NCI-H524 treated with DMSO at 0.1 percent for 48 hours (cell line): ENCODE measurements at places on chromosomes 12 and 14.

DNA sequence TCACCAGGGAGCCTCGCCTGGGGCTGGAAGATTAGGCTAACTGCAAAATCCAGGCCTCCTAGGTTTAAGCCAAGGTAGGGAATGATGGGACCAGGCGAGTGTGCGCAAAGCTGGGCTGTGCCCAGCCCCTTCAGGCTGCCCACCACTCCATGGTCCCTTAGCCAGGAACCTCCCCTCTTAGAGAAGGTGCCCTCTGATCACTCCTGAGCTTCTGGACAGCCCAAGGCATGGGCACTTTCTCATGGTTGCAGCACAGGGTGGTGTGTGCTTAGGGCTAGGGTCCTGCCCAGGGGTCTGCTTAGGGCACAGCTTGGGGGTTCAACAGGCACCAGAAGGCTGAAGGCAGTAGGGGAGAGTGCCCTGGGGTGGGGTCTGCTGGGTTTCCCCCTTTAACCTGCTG lies 69.0 kb downstream of the PRIMA1 start:
- no peak for DNase-seq

GRCh38 chr14:75119056-75119455 lies 7.8 kb downstream of the NEK9 start:
- DNase-seq = no peak

DNA sequence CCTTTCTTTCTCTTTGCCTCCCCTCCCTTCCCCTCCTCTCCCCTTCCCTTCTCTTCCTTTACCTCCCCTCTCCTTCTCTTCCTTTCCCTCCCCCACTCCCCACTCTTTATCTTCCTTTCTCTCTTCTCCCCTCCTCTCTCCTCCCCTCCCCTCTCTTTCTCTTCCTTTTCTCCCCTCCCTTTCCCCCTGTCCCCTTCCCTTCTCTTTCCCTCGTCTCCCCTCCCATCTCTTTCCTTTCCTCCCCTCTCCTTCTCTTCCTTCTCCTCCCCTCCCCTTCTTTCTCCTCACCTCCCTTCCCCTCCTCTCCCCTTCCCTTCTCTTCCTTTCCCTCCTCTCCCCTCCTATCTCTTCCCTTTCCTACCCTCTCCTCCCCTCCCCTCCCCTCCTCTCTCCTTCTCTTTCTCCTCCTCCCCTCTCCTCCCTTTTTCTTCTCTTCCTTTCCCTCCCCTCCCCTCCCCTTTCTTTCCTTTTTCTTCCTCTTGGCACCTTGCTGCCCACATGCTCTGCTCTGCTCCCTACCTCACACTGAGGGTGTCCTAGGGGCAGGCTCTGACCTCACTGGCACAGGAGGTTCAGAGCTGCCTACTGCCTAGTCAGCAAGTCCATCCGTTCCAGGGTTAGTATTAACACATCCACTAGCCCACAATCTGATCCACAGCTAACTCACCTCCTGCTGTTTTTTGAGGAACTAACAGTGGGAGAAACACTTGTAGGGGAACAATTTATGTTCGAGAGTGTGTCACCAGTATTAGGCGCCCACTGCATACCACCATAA lies 101.0 kb downstream of the NUAK1 start:
- no peak for DNase-seq

DNA sequence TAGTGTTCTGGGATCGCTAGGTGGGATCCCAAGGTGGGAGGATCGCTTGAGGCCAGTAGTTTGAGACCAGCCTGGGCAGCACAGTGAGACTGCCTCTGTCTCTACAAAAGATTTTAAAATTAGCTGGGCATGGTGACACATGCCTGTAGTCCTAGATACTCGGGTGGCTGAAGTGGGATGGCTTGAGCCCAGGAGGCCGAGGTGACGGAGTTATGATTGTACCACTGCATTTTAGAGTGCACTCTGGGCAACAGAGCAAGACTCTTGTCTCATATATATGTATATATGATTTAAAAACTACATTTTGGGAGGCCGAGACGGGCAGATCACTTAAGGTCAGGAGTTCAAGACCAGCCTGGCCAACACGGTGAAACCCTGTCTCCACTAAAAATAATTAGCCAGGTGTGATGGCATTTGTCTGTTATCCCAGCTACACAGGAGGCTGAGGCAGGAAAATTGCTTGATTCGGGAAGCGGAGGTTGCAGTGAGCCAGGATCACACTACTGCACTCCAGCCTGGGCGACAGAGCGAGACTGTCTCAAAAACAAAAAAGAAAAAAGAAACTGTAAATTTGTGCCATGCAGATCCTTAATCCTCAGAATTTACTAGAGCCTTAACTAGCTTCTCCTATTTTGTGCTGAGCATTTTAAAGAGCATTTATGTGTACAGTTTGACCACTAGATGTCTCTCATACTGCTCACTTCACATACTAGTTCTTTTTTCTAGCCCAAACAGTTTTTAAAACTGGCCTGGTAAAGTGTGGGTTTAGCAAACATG lies 114.8 kb downstream of the MON2 start:
- no peak for DNase-seq

DNA sequence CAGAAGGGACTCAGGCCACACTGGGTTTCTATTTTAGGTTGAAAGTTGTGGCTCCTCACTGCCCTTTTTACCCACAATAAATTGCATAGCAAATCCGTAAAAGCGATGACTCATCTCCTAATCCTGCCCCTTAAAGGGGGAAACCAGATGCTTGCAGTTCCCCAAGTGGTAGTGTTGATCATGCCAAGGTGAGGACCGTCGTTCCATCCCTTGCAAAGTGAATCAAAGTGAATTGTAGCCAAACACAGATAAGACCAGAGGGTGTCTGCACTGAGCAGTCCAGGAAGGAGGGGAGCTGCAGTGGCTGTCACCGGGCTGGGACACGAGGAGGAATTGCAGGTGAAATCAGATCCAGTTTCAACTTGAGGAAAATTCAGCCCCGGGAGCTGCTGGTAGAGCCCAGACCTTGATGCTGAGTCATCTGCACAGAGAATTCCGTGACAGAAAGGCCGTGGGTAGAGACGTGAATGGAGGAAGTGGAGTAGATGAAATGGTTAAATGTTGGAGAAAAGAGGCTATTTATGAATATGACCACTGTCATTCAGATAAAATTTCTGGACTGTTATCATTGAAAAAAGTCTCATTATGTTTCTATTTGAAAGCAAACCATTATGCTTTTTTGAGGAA lies 44.2 kb upstream of the MMP17 start:
- DNase-seq = no peak

DNA sequence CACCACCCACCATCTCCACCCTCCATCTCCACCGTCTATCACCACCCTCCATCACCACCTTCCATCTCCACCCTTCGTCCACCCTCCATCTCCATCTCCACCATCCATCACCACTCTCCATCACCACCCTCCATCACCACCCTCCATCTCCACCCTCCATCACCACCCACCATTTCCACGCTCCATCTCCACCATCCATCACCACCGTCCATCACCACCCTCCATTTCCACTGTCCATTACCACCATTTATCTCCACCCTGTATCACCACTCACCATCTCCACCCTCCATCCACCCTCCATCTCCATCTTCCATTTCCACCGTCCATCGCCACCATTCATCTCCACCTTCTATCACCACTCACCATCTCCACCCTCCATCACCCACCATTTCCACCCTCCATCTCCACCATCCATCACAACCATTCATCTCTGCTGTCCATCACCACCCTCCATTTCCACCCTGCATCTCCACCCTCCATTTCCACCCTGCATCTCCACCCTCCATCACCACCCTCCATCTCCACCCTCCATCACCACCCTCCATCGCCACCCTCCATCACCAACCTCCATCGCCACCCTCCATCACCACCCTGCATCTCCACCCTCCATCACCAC lies 6.1 kb upstream of the CEP170B start:
- no peak for DNase-seq

- DNase-seq = no peak
These were observed 439.3 kb upstream of the FLRT2 start for GRCh38 chr14:85090681-85091080.

- DNase-seq = no peak
These were observed 13.1 kb downstream of the BATF start for GRCh38 chr14:75535164-75535898.

GRCh38 chr14:78486081-78486480 lies 315.9 kb downstream of the NRXN3 start:
- no peak for DNase-seq

GRCh38 chr14:70709726-70710382 lies 68.1 kb downstream of the TTC9 start:
- peak; percentile 13 for DNase-seq

GRCh38 chr12:126747530-126748149 lies 1519.3 kb upstream of the TMEM132C start:
- DNase-seq = no peak

- DNase-seq = no peak
These were observed 153.9 kb downstream of the PRKCH start for GRCh38 chr14:61475316-61475715.

DNA sequence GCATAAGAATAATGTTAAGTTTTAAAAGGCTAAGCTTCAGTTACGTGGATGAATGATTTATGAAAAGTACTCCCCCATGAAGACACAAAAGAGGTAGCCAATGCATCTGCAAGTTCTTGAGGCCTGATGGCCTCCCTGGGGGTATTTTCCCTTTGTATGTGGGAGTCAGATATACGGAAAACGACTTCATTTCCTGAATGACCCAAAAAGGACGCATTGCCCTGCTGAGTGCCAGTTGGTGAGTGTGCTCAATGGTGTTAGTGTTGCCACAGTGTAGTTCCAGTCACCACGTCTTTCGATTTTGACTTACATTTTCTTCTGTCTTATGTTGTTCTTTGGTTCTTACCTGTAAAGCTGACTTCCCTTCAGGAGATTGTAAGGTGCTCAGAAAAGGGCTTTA lies 8.0 kb downstream of the ETV6 start:
- no peak for DNase-seq

DNA sequence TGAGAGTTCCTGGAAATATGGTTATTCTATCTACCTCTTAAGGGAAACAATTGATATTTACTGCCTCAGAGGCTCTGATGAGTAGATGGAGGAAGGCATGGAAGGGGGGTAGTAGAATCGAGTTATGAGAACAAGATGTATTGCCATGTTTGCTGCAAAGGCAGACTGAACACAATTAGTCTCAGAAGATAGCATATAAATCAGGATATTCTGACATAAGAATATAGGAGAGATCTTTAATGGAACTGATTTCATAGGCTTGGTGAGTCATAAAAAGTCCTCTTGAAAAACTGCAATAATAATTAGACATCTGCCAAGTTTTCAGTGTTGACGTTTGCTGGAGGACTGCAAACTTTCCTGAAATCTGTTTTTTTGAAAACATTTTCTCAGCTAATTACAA lies 636.1 kb downstream of the TMTC2 start:
- peak; percentile 14 for DNase-seq

- DNase-seq = no peak
These were observed 2.2 kb upstream of the LRP1 start for GRCh38 chr12:57126061-57126460.

GRCh38 chr14:103624860-103625259 lies 4.2 kb upstream of the KLC1 start:
- no peak for DNase-seq

DNA sequence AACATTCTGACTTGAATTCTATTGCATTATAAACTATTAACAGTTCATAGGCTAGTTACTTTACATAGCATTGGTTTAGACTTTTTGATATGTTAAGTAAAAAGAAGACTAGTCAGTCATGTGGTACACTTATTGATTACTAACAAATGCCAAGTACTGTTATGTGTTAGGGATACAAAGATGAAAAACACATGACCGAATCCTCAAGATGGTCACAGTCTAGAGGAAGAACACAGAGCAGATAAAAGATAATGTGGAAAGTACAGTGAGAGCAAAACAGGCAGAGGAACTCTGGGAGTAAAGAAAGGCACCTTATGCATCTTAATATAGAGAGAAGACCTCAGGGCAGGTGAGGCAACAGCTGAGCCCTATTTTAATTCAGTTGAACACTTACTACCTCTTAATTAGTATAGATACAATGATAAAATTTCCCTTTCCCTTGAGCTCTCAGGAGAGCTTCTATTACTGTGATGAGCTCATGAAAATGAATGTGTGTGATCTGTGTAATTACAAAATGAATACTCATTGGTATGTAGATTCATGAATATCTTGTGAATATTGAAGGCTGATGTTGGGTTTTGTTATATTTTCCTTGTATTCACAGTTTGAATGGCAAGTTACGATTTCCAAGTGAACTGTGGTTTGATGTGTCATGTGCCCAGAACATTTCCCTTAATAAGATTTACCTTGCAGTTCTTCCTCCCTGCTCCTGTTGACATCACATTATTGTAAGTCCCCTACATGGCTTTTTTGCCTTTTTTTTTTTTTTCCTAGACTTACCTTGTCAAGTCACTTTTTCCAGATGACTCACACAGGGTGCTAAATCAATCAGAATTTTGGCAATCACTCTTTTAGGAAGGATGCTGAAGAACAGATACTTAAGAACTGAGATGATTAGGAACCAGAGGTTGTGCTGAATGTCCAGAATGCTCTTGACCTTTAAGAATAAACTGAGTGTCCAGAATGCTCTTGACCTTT lies 29.5 kb upstream of the MSRB3 start:
- DNase-seq = no peak

DNA sequence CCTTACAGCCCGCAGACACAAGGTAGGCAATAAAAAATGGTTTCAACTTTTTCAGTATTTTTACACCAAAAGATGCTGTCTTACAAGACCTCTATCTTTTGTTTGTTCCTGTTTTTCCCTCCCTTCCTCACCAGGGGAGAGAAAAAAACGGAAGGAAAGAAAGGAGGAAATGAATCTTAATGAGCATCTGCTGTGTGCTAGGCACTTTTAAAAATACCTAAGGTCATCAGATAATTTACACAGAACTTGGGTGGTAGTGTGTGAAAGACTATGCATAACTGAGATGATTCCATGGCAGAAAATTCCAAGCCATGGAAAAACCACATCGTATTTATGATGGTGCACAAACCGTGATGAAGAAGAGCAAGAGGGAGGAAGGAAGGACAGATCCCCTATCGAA lies 121.2 kb downstream of the DIP2B start:
- no peak for DNase-seq

DNA sequence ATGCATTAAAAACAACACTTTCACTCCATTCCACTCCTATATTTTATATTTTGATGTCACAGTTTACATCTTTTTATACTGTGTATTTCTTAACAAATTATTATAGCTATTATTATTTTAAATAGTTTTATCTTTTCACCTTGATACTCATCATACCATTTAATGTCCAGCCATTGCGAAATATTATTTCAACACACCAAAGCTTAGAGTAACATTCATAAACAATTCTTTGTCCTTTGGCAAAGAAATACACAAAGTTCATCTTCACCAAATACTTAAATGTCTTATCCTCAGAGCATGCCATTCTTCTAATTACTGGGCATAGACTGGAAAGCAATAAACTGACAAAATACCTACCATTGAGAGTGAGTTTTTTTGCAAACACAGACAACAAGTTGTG lies 1963.4 kb upstream of the FLRT2 start:
- no peak for DNase-seq

GRCh38 chr14:55752580-55753390 lies 172.8 kb downstream of the KTN1 start:
- no peak for DNase-seq

DNA sequence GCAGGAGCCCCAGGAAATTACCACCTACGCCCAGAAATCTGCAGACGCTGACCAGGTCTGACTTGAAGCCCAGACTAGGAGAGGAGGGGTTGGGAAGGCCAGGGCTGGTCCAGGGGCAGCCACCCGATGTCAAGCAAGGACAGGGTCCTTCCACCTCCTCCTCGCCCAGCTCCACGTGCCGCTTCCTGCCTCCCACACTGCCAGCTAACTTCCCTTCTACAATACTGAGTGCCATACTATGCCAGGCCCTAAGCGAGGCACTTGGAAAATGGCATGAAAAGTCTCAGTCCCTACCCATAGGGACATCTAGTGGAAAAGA lies 71.7 kb downstream of the SETD3 start:
- no peak for DNase-seq
